Natural killer cell treated with Interleukin-12 subunit alpha and Interleukin-12 subunit beta and Interleukin-15 and Interleukin-18, amount 100 ng/mL, for 72 hours (primary cell): ENCODE measurements at places on chromosomes 16 and 17. TPM values are rescaled to one million over a fixed set of nuclear protein-coding genes. Genes with fewer than 3 reads are reported as not detected.

Gene UNC119
- total RNA-seq: 135 TPM

Gene SMIM5
- 0.36 TPM for total RNA-seq

Gene LGALS9B
- total RNA-seq: not detected

DNA sequence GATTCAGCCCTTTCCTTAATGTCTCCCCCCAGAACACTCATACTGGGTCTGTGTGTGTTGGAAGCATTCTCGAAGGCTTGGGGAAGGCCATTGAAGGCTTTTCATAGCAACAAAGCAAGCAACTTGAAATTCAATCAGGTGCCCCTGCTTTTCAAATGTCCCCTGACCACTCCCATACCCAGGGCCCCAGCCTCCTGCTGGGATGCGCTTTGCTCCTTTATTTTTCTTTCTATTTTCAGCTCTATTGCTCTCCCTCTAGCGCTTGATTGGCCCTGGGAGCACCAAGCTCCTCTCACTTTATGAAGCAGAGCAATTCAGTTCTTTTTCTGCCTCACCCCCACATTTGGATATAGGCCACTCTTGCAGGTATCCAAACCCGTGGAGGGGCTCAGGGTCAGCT lies 92.0 kb downstream of the WSCD1 start:
- DNase-seq: no peak

DNA sequence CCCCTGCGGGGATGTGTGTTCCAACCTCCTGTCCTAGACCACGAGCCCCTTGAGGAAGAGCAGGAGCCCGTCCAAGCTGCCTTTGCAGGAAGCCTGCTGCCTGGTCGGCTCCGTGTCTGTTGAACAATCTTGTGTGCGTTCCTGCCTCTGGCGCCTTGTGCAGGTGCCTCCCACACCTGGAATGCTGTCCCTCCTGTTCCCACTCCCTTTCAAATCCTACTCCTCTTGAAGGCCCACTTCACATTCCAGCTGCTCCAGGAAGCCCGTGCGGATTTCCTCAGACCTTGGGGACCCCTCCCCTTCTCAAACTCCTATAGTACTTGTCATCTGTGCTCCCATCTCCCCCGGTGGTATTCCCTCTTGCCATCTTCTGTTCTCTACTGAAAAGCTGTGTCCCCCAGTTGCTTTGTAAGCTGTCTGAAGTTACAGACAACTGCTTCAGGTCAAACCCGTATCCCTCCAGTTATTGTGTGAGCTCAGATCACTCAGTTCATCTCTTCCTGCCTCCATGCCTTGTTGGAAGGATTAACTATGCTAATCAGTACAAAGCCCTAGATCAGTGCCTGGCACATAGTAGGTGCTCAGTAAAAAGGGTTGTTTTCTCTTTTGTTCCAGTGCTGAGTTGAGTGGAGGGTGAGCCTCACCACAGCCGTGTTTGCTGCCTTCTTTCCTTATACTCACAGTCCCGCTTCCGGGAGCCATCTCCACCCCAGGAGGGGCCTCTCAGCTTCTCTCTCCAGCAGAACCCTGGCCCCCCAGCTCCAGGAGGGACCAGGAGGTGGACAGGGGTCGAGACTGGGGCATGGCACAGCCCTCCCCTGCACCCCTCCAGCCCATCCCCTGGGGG lies 241.8 kb upstream of the CIBAR2 start:
- no peak for DNase-seq

GRCh38 chr17:42097691-42098631 lies at the start of gene ZNF385C:
Gene ZNF385C (minus strand): TSS chr17:42098473. CDS start chr17:42063056, 35,417 bp downstream.
- no peak for DNase-seq
